ENCODE measurements at places on chromosomes 6 and 20. TPM values are rescaled to one million over a fixed set of nuclear protein-coding genes. Genes with fewer than 3 reads are reported as not detected.

The KCNS1 gene
- total RNA-seq: not detected

The MROH8 gene
- 4.9 TPM for total RNA-seq

The EEF1A2 gene
- 15.6 TPM for total RNA-seq

The SCRT2 gene
- total RNA-seq: not detected

The POPDC3 gene
- 10.1 TPM for total RNA-seq

The ORC3 gene
- total RNA-seq: 28.8 TPM

The PKIG gene
- 50.4 TPM for total RNA-seq

The PEX3 gene
- total RNA-seq: 20.8 TPM

The MOG gene
- 1.4 TPM for total RNA-seq

The PSORS1C2 gene
- not detected for total RNA-seq

The OXT gene
- total RNA-seq: not detected

The ELMO2 gene
- 53.2 TPM for total RNA-seq

The FAM162B gene
- total RNA-seq: 1.1 TPM

The SUMO4 gene
- 3.4 TPM for total RNA-seq

The PTP4A1 gene
- total RNA-seq: 47.0 TPM

The MEP1A gene
- total RNA-seq: not detected

The BEND3 gene
- total RNA-seq: 10.4 TPM

The CGAS gene
- 0.52 TPM for total RNA-seq

The NHSL1 gene
- total RNA-seq: 73.6 TPM

The KIF25 gene
- 1.6 TPM for total RNA-seq

The THBS2 gene
- 20.4 TPM for total RNA-seq

- DNase-seq: no peak
Measured at GRCh38 chr20:38173237-38174156, 8.4 kb upstream of the TGM2 start.

DNA sequence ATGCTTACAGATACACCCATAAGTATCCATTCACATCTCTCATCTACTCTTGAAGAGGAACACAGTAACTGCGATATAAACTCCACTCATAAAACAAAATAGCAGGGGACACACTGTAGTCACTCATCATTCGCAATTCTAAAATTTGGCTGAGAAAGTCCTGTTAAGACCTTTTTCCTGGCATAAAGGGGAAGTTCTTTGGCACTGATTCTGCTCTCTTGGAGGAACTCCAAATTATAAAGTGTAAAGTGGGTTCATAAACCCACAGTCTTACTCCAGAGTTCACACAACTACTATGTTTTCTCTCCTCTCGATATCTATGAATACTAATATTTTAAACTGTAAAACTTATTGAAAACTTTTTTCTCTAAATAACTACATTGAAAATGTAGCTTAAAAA is 80.6 kb downstream of the ADGB start:
- no peak for DNase-seq

GRCh38 chr6:152351110-152351509 is 286.1 kb downstream of the SYNE1 start:
- no peak for DNase-seq

- DNase-seq: no peak
Measured at GRCh38 chr20:5390720-5391119, 74.0 kb upstream of the PROKR2 start.

- DNase-seq: no peak
Measured at GRCh38 chr6:168582571-168582981, 141.6 kb downstream of the SMOC2 start.

- no peak for DNase-seq
Measured at GRCh38 chr20:53707371-53708055, 113.9 kb upstream of the ZNF217 start.

- peak; percentile 29 for DNase-seq
Measured at GRCh38 chr6:4732691-4733315, 43.4 kb upstream of the CDYL start.

DNA sequence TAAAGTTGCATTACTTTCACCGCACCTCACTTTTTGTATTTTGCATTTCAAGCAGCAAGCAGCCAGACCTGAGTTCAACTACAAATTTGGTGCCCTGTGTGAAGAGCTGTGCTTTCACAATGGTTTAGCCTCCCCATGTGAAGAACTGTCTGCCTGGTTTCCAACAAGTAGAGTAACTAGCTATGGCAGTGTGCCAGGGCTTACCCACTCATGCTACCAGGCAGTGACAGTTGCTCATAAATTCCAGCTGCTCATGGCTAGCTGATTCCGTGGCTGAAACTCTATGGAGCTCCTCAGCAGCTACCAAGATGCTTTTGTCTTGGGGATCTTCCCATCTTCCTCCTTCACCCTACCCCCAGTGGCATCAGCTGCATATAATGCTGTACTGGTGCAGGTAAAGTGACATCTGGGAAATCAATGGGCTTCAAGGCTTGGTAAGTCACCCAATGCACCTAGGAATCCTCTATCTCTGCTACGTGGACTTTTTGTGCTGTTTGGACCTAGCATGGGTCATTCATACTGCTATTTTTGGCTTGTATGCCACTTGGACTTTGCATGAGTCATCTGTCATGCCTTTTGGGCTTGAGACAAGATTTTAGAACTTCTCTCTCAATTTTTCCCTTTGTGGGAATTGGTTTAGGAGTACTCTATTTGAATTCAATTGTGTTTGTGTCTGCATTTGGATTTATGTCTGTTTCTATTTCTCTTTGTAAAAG is 176.5 kb upstream of the GJE1 start:
- no peak for DNase-seq

GRCh38 chr6:161835500-161836215 is 561.8 kb upstream of the AGPAT4 start:
- DNase-seq: no peak

- no peak for DNase-seq
Measured at GRCh38 chr6:158545043-158545966, 14.6 kb upstream of the TMEM181 start.

GRCh38 chr6:2848851-2849250 is 7.2 kb upstream of the SERPINB1 start:
- no peak for DNase-seq

DNA sequence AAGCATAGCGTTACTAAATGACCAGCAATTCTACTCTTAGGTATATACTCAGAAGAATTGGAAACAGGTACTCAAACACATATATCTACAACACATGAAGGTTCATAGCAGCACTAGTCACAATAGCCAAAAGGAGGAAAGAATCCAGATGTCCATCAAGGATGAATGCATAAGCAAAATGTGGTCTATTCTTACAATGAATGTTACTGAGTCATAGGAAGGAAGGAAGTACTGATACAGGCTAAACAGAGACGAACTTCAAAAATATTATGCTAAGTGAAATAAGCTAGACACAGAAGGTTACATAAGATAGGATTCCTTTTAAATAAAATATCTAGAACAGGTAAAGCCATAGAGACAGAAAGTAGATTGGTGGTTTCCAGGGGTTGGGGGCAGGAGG is 93.5 kb downstream of the MAP3K7 start:
- no peak for DNase-seq

GRCh38 chr6:296151-297122 is 4.2 kb downstream of the DUSP22 start:
- peak; percentile 36 for DNase-seq

DNA sequence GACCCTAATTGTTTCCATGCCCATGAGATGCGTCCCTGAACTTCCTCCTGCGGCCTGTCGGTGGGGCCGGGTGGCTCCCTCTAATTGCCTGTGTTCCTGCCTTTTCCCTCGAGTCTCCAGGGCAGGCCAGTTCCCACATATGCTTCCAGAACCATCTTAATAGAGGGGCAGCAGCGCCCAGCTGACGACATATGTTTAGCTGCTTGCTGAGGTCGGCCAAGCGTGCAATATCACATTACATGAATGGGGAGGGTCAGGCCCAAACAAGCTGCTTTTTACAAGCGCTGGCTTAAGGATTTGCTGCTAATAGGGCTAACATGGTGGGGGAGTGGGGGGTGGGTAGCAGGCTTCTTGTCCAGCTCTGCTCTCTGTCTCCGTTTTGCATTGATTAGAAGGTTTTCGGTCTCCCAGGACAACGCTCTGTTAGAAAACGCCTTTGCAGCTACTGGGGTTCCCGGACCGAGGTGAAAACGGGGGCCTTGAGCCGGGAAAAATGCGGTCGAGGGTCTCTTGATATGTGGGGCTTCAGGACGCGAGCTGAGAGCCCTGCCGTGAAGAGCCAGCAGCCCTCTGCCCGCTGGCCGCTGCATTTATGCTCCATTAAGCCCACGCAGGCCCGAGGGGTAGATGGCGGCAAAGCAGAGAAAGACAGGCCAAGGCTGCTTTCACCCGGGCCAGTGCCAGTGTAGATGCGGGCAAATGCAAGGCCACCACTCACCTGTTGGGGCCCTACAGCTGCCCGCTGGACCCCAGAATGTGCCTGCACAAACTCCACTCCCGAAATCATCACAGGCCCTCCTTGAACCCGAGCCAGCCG is 308.5 kb downstream of the BMP7 start:
- DNase-seq: no peak

GRCh38 chr6:136063096-136063495 is 187.0 kb downstream of the MTFR2 start:
- no peak for DNase-seq

DNA sequence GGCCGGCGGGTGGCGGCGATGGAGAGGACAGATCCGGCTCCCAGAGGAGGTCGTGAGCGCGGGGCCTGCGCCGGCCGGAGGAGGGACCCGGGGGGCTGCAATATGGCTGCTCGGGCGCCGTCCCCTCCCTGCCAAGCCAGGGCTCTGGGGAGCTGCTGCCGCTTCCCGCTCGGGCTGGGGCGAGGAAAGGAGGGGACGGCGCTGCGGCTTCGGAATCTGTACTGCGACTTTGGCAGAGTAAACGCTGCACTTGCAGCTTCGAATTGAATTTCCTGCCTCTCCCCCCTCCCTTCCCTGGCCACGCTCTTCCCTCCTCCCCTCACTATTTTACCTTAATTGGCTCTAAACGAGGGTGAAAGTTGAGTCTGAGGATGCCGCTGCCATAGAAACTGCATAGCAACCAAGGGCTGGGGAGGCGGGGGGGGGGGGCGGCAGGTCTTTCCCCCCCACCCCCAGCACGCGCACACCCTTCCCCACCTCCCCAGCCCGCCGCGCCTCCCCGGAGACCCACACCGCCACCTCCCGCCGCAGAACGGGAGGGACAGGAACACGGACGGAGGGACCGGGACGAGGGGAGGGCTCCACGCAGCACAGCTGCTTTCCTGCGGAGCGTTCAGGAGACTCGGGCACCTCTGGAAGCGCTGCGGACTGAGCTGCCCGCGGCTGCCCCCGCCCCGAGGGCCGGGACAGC is 93.9 kb downstream of the RNASET2 start:
- no peak for DNase-seq

GRCh38 chr6:148144917-148145521 is 197.6 kb upstream of the SASH1 start:
- peak; percentile 50 for DNase-seq

DNA sequence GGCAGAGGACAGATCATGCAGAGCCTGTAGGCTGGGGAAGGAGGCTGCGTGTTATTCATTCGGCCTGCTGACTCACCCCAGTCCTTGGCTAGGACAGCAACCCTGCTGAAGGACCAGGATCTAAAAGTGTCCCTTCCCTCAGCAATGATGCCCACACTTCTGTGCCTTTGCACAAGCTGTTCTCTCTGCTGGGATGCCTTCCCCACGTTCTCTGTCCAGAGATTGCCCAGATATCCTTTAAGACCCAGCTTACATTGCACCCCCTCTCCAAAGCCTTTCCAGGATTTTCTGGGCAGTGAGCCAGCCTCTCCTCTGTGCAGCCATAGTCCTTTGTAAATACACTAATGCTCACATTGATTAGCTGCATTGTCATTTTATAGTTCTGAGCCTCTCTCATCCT is 99.3 kb upstream of the CHD6 start:
- DNase-seq: no peak

GRCh38 chr20:38032585-38033329 is 499 bp downstream of the TTI1 start:
- DNase-seq: no peak

DNA sequence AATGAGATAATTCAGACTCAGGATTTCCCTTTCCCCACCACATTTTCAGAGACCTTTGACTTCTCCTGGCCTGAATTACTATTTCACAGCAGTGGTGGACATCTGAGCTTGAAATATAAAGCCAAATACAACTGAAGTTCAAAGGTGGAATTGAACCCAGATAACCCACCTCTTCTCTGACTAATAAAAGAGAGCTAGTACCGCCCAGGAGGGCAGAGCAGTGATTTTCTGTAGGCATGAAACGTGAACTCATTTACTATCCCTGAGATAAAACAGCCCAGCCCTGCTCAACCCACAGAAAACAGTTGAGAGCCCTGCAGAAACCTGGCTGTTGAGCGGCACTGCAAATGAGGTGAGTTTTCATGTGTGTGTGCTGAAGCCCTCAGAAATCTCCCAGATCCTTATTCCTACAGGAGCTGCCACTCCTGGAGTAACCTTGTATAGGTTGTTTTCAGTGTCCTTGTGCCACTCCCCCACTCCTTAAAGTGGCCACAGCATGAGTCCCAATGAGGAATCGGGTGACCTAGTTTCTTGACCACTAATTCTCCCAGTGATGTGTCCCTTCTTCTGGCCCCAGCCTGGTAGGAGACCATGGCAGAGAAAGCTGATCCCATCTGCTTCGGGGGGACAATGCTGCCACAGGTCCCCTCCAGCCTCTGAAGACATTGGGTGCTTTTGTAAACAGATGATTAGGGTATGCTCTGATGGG is 99.2 kb downstream of the NOL4L start:
- DNase-seq: no peak

DNA sequence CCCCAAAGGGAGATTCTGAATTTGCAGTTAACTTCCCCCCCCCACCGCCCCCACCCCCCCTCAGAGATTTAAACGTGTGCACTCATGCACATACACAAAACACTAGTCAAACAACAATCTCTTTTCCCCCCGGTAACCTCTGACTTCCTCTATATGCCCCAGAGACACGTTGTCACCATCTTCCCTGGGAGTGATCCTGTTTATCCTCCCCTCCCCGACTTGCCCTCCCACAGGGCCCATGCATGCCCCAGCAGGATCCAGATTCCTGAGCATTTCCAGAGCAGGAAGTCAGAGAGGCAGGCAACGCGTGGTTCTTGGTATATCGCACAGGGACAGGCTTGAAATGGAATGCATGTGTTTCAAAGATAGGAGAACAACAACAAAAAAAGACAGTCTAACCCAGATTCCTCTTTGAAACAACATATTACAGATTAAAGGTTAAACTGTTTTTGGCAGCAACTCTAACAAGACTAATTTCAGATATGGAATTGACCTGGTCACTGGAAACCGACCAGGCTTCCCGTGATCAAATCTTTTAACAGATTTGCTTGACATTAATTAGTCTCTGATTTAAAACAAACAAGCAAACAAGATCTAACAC is 1.3 kb downstream of the BLCAP start:
- DNase-seq: peak; percentile 53

DNA sequence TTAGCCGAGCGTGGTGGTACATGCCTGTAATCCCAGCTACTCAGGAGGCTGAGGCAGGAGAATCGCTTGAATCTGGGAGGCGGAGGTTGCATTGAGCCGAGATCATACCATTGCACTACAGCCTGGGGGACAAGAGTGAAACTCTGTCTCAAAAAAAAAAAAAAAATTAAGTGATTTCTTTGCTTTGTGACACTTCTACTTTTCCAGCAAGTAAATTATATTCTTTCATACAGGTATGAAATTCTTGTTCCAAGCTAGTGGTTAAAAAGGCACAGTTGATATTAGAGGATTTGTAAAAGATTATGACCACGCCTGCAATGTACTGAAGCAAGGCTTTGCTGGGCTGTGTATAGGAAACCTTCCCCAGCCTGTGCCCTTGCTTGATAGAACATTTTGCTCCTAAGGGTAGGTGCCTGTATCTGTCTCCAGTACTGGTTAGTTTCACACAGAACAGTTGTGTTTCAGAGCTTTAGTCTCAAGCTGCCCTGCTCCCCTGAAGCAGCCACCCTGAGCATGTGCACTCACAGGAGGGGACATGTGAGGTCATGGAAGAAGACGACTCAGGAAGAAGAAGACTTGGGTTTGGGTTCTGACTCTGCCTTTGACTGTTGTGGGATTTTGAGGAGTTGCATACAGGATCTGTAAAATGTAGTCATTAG is 10.2 kb downstream of the PTPN1 start:
- DNase-seq: no peak
